ENCODE measurements at places on chromosomes 3 and 15.
A peak's percentile ranks its signal among the peaks of the same experiment; 100 is the strongest.

GRCh38 chr3:119598410-119599098 is 869 bp downstream of the PLA1A start:
- DNase-seq = no peak

DNA sequence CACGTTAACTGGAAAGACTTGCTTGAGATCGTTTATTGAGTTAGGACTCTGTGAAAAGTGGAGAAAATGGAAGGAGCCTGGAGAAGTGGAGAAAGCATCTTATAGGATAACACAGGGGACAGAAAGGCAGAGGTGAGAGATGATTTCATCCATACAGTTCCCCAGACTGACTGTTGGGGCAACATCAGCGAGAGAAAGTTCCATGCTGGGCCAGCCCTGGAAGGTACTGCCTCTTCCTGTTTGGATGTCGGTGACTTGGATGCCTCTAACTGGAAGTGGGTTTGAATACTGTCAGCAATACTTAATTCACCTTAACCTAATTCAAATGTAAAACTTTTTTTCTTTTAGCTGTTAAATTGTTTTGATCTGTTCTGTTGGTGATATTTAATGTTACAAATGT is 32.3 kb downstream of the ATP13A5 start:
- DNase-seq = no peak

DNA sequence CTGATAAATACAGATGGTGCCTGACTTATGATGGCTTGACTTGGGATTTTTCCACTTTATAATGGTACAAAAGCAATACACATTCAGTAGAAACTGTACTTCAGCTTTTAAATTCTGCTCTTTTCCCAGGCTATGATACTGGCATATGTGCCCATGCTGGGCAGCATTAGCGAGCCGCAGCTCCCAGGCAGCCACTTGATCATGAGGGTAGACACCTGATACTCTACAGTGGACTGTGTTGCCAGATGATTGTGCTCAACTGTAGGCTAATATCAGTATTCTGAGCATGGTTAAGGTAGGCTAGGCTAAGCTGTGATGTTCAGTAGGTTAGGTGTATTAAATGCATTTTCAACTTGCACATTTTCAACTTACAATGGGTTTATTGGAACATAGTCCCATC is 17.7 kb upstream of the FEM1B start:
- no peak for DNase-seq

DNA sequence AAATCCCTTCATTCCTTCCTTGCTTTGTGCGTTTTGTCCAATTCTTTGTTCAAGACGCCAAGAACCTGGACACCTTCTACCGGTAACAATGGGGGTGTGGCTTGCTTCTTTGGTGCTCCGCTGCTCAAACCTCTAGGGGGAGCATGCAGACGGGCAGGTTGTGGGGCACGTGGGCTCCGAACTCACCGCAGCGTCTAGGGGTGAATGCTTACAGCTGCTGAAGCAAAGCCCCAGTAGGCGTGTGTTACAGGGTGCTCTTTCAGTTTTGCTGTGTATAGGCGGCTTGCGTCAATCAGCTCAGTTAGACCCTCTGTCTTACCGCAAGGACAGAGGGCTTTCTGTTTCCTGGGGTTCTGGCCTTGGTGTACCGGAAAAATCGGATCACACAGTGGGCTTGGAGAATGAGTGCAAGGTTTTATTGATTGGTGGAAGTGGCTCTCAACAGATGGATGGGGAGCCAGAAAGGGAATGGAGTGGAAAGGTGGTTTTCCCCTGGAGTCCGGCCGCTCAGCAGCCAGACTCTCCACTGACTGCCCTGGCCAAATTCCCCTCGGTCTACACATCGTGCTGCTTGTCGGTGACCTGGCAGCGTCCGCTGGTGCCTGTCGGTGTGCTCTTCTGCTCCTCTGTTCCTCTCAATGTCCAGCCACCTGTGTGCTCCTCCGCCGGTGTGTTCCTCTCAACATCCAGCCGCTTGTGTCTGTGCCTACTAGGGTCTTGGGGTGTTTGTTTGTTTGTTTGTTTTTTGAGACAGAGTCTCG is 1.2 kb upstream of the LRRC34 start:
- DNase-seq = peak; percentile 48

DNA sequence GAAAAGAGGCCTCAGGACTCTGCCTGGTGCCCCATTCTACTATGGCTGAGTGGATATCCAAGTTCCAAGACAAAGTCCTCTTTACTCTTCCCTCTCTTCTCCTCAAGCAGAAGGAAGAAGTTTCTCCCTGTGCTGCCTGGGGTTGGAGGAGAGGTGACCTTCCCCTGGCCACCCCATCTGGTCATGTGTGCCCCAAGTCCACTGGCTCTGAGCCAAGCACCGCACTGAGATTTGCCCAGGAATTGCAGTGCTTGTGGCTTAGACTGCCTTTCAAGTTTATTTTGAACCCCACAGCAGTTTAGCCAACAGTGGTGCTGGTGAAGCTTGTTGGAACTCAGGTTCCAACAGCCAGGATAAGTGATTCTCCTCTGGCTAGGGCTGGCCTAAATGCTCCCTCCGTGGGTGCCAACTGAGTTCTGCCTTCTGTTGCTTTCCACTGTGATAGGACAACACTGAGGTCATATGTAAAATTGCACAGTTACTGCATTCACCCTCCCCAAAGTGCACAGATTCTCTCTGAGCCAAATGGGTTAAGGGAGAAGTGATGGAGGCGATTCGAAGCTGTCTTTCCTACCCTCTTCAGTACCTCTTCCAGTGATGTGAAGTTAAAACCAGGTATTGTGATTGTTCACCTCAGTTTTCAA is 69.9 kb downstream of the TMCO5A start:
- no peak for DNase-seq

DNA sequence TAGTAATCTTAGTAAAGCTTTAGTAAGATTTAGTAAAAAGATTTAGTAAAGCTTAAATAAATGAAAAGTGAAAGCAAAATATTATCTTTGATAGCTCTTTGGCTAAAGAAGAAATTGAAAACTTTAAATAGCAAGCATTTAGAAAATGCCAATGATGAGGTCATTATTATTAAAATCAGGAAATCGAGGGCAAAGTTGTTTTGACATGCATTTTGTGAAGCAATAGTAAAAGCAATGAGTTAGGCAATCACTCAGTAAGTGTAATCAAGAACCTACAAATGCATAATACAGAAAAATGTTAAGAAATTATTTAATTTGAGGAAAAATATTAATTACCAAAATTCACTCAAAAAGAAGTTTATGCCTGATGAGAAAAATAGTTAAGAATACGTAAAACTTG is 280.3 kb upstream of the MME start:
- no peak for DNase-seq

- no peak for DNase-seq
Measured at GRCh38 chr3:130960139-130960795, 66.4 kb downstream of the ASTE1 start.

- no peak for DNase-seq
Measured at GRCh38 chr3:171261487-171261886, 198.7 kb downstream of the TNIK start.
